ENCODE measurements at places on chromosomes 12 and 14.
A peak's percentile ranks its signal among the peaks of the same experiment; 100 is the strongest.

- DNase-seq = no peak
Measured at GRCh38 chr12:87311206-87311605, 718.0 kb downstream of the C12orf50 start.

DNA sequence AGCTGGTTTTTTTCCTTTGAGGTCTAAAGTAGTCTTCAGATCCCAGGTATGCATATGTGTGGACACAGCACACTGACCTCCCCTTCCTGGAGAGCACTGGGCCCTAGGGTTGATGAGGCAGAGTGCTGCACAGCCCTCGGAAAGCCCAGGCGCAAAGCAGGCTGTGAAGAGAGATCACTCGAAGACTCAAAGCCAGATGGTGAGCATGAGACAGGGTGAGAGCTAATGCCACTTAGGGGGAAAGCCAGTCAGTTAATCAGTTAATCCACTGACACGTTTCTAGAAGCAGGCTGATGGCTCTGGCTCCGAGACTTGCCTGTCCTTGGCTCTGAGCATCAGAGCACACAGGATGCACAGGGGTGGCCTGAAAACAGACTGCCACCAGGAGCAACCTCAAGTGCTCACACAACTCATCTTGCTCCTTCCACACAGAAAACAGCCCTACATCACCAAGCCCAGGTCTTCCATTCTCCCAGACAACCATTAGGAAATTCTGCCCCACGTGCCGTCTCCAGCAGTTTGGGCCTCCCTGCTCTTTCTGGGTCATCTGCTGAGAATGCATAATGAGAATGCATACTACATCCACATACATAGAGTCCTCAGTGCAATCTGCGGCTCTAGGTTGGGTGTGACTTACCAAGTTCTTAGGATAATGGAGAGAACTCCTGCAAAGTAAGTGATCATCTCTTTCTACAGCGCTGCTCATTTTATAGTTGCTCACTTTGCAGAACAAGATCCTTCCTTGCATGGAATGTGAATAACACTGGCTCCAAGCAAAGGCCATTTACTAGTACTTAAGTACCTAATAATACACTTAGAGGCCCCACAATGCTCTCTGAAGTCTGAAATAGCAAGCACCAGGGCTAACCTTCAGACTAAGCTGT is 12.0 kb downstream of the AQP6 start:
- DNase-seq = no peak

- no peak for DNase-seq
Measured at GRCh38 chr12:97701901-97702300, 239.3 kb downstream of the RMST start.

DNA sequence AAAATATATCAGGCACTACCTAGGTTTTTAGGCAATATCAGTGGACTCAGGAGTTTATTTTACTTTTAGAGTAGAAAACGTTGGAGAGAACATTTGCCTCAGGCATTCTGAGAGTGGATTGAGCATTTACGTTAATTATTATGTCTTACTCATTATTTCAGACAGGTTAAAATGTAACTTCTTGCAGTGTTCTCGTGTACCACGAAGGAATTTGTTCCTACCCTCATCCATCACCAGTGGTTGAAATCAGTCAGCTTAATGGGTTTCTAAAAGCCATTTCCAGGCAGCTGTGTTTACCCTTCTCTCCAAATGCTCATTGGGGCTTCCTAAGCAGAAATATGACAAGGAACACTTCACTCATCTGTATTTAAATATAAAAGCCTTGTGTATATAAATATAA is 9.1 kb upstream of the LDHB start:
- DNase-seq = peak; percentile 24

Measured in NCI-H1092 (cell line).